Esophagus mucosa (tissue), 1 donor: ENCODE measurements at places on chromosomes 2 and 18. TPM values are rescaled to one million over a fixed set of nuclear protein-coding genes. Genes with fewer than 3 reads are reported as not detected.

- no peak for ATAC-seq
These were observed 52.4 kb downstream of the FAM168B start for GRCh38 chr2:131040661-131041401.

DNA sequence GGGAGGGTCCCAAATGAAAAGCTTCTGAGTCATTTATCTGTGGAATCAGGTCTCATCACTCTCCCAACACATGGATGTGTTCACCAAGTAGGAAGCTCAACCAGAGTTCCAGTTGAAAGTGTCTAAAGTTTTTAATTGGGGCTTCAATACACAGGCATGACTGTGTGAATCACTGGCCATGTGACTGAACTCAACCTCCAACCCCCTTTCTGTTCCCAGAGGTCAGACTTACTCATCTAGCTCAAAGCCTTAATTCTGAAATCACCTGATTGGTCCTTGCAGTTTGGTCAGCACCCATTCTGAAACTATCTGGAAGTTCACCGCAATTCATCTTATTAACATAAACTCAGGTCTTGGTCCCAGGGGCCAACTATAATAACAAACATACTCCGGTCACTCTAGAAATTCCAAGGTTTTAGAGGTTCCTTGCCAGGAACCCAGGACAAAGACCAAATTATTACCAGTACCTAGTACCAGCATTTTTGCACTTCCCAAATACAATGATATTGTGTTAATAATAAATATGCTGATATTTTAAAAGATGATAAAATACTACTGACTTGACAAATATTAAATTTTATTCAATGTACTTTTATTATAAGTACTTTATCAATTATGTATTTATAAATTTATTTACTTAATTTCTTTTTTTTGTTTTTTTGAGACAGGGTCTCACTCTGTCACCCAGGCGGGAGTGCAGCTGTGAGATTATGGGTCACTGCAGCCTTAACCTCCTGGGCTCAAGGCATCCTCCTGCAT is 10.7 kb upstream of the RBM45 start:
- ATAC-seq = no peak

GRCh38 chr2:1967242-1968208 is 223.2 kb upstream of the PXDN start:
- ATAC-seq = peak; percentile 56

GRCh38 chr18:43847164-43848091 is 570.1 kb upstream of the SYT4 start:
- ATAC-seq = no peak

- ATAC-seq = no peak
These were observed 84.3 kb upstream of the SERTAD2 start for GRCh38 chr2:64738026-64738425.

- ATAC-seq = no peak
These were observed 616.8 kb upstream of the VRK2 start for GRCh38 chr2:57429831-57430230.

SCYGR4 gene
- total RNA-seq = not detected

ARHGAP25 gene
- total RNA-seq = 3.1 TPM

STAM2 gene
- 20.5 TPM for total RNA-seq

ARID5A gene
- 3.0 TPM for total RNA-seq
